ENCODE measurements at places on chromosomes 7 and 10.

- no peak for DNase-seq
Observed at GRCh38 chr10:132906836-132907235, 35.5 kb downstream of the CFAP46 start.

- peak; percentile 47 for DNase-seq
Observed at GRCh38 chr7:25860275-25861163, 291.5 kb upstream of the NFE2L3 start.

GRCh38 chr7:42392826-42393225 is 155.8 kb upstream of the GLI3 start:
- DNase-seq = no peak

DNA sequence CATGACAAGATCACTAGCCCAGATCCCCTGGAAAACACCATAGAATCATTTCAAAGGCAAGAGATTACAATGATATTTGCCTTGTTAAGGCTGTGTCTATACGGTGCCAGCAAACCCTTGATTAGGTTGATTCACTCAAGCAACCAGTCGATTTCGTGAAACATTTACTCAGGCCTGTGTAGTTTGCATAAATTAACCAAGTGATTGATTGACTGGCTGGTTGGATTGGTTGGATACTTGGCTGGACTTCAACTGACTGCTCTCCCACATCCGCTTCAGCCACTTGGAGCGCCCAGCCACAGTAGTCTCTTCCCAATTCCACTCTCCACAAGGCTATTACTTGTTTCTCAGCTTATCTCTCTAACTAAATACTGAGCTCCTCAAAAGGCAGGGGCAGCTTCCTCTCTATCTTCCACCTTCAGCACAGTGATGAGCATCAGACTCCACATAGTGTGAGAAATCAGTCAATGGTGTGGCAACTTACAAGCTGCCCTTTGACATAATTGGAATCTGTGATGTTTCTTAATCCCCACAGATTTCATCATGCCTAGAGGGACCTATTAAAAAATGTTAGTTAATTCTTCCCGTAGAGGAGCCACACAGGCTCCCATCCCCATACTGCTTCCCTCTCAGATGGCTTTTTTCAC is 217.4 kb downstream of the GRM8 start:
- DNase-seq = no peak

DNA sequence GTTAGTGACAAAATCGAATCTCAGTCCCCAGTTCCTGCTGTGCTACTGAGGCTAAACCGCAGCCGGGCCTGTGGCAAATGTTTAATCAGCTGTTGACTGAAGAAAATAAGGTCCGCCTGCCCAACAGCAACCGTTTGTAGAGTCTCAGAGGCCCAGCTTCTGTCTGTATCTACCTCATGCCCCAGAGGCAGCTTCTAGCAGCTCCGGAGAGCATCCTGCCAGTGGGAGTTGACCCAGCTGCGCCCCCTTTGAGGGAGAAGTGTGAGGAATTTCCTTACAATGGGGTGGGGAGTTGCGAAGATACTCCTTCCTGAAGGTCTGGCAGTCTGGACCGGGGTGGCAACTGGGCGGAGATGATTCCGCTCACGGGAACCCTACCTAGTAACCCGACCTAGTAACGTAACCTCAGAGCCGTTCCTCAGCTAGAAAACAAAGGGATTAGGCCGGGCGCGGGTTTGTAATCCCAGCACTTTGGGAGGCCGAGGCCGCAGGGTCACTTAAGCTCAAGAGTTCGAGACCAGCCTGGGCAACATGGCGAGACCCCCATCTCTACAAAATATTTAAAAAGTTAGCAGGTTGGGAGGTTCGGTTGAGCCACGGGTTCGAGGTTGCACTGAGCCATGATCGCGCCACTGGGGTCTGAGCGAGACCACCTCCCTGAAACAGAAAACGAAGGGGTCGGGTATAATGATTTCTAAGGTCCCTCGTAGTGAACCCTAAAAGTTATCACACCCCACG is 846 bp upstream of the ZNF775 start:
- peak; percentile 58 for DNase-seq

DNA sequence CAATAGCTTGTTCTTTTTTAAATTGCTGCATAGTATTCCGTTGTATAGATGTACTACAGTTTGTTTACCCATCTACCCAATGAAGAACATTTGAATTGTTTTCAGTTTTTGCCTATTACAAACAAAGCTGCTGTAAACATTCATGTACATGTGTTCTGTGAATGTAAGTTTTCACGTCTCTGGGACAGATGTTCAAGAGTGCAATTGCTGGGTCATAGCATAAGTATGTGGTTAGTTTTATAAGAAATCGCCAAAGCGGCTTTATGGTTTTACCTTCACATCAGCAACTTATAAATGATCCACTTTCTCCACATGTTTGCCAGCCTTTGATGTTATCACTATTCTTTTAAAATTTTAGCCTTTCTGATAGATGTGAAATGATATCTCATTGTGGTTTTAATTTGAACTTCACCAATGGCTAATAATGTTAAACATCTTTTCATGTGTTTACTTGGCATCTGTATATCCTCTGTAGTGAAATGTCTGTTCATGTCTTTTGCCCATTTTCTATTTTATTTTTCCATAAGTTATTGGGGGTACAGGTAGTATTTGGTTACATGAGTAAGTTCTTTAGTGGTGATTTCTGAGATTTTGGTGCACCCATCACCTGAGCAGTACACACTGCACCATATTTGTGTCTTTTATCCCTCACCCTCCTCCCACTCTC is 73.5 kb downstream of the TBXAS1 start:
- no peak for DNase-seq

- no peak for DNase-seq
Observed at GRCh38 chr10:74871595-74872382, 45.4 kb downstream of the KAT6B start.

- no peak for DNase-seq
Observed at GRCh38 chr10:62588116-62588515, 213.9 kb downstream of the ZNF365 start.

DNA sequence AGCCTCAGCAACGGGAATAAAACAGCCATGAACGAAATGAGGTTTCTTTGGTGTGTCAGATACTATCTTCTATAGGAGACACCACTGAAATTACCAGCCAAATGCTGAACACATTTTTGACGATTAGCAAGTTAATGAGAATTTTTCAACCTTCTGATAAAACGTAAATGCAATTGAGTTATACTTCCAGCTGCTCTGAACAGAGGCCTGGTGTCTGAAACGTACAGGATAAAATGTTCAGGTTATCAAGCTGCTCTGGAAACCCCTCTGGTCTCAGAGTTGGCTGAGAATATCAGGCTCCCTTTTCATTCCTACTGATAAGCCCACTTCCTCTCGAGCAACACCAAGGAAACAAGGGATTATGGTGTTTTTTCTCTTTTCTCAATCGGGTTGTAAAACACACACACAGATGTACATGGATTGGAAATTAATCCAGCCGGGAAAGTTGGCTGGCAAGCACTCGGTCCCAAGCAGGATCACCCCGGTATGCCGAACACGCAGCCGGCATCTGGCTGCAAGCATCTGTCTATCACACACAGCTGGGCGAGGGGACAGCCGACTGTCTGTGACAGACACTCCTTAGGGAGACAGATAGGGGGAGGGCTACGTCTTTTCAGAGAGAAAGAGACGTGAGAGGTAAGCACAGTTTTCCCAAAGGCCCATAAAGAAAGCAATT is 171.8 kb downstream of the PRKAG2 start:
- DNase-seq = no peak

GRCh38 chr7:138316421-138317043 is 143.5 kb upstream of the TRIM24 start:
- DNase-seq = no peak

DNA sequence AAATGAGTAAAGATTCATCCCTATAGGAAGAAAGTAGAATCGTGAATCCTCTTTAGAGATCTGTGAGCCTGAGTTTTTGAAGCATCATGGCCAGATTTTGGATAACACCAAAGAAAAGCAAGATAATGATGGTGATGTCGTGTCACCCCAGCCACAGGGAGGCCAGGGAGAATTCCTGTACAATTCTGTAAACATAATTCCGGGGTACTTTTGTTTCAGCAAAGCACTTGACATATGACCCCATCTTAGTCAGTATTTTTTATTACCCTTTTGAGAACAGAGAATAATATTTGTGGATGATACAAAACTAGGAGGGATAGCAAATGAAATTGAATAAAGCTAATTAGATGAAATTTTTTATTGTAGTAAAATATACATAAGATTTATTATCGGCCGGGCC is 33.8 kb downstream of the NACAD start:
- DNase-seq = no peak

DNA sequence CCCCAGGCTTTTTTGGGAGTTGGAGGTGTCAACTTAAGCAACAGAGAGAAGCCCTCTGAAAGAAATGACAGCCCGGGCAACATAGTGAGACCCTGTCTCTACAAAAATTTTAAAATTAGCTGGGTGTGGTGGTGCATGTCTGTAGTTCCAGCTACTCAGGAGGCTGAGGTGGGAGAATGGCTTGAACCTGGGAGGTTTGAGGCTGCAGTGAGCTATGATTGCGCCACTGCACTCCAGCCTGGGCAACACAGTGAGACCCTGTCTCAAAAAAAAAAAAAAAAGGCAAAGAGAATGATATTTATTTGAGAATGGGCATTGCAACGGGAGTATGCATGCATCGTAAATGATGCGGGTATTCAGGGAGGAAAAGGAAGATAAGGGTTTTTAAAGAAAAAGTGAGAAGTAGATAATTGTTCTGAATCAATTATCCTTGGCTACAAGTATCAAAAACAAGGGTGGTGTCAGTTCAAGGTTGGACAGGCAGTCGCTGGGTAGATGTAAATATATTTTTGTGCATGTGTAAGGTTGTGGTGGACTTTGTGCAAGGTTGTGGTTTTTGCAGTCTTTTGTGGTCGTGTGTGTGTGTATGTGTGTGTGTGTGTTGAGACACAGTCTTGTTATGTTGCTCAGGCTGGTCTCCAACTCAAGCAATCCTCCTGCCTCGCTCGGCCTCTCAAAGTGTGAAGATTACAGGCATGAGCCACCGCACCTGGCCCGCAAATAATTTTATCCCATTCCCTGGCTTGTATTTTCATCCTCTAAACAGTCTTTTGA is 65.6 kb downstream of the COL26A1 start:
- no peak for DNase-seq

GRCh38 chr10:4270116-4270515 is 485.1 kb upstream of the KLF6 start:
- peak; percentile 75 for DNase-seq

- no peak for DNase-seq
Observed at GRCh38 chr10:31087851-31088250, 56.2 kb upstream of the ZNF438 start.

- no peak for DNase-seq
Observed at GRCh38 chr7:21965291-21965690, 19.6 kb upstream of the CDCA7L start.

- no peak for DNase-seq
Observed at GRCh38 chr7:156604311-156604710, 36.3 kb upstream of the RNF32 start.

Data from AG20443 (cell line).